Gastroesophageal sphincter (tissue), 4 donors: ENCODE measurements at places on chromosomes 13 and 19. TPM values are rescaled to one million over a fixed set of nuclear protein-coding genes. Genes with fewer than 3 reads are reported as not detected.
A peak's percentile ranks its signal among the peaks of the same experiment; 100 is the strongest.

- ATAC-seq: no peak
These were observed 39.6 kb downstream of the SHISA2 start for GRCh38 chr13:26011996-26012821.

- ATAC-seq: no peak
These were observed 8.4 kb downstream of the RGL3 start for GRCh38 chr19:11410682-11411081.

The MAG gene
- total RNA-seq: 0.40 TPM

The FCAR gene
- total RNA-seq: 2.7 TPM

DNA sequence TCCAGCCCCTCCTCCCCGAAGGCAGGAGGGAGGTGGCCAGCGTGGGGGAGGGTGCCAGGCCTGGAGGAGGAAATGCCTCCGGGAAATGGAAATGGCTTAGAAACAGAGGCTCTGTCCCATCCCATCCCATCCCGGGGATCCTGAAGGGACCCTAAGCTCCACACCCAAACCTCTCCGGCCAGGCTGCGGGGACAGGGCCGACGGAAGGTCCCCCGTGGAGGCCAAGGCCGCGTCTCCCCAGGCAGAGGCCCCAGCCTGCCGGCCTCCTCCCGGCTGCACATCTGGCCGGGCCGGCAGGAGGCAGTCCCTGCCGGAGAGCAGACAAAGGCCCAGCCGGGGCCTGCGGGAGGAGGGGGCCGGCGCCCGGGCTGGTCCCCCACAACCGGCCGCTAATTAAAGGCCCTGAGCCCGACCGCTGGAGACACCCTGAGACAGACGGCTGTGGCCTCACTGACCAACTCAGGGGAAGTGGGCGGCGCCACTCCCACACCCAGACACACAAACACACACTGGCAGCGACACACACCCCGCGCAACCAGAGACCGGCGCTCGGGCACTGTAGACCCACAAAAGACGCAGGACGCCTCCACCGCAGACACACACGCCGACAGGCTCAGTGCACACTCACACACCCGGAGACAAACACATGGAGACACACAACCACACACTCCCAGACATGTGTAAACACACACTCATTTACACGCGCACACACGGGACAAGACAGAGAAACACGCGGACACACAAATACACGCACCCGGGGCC lies 1.1 kb downstream of the ADAMTS10 start:
- ATAC-seq: peak; percentile 66
